ENCODE measurements at places on chromosomes 3 and 15.
A peak's percentile ranks its signal among the peaks of the same experiment; 100 is the strongest.

DNA sequence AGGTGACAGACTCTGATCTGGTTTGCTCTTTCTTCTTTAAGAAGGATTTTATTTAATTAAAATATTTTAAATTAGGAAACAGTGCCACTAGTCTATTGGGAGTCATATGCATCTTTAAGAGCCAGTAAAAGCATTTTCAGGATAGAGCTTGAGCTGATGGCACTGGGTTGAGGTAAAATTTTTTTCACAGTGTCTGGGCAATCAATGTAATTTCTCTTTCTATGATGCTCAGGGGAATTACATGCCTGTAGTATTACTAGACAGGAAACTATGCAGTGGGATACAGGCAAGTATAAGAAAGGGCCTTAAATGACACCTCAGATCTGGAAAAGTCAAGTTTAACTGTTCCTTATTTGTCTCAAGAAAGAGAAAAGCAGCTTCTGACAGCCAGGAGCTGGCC is 76.4 kb downstream of the GAP43 start:
- peak; percentile 21 for DNase-seq

GRCh38 chr3:46484388-46484787 is 13.4 kb upstream of the RTP3 start:
- no peak for DNase-seq

DNA sequence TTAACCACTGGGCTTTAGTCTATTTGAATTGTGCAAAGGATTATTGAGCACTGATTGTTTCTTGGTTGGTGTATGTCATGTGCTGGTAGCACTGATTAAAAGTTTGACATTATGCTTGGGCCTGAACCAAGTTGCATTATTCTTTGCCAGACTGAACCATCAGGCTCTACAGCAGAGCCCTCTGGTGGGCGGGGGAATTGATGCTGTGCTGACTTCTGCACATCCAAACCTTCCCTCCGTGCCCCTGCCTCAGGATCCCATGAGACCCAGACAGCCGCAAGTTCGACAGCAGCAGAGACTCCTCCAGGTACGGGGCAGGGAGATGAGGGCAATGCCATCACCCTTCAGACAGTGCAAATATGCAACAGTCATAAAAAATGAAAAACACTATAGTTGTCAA is 28.4 kb upstream of the P2RY12 start:
- DNase-seq, result no peak

DNA sequence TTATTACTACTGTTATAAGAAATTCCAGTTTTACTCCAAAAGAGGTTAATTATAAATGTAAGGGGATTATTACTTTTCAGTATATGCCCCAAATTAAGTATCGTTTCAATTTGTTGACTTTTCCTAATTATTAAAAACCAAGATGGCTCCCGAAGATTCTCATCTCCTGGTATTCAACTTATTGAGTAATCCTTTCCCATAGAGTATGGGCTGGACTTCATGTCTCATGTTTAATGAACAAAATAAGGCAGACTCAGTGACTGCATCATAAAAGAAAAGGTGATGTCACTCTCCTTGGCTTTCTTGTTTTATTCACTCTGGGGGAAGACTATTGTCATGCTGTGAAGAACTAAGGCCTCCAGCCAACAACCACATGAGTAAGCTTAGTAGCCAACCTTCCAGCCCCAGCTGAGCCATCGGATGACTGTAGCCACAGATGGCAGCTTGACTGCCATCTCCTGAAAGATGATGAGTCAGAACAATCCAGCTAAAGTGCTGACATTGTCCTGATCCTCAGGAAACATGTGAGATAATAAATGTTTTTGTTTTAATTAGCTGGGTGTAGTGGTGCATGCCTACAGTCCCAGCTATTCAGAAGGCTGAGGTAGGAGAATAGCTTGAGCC is 17.3 kb downstream of the IGF2BP2 start:
- DNase-seq, result peak; percentile 34

- no peak for DNase-seq
Observed at GRCh38 chr3:110381992-110382391, 689.6 kb upstream of the NECTIN3 start.

DNA sequence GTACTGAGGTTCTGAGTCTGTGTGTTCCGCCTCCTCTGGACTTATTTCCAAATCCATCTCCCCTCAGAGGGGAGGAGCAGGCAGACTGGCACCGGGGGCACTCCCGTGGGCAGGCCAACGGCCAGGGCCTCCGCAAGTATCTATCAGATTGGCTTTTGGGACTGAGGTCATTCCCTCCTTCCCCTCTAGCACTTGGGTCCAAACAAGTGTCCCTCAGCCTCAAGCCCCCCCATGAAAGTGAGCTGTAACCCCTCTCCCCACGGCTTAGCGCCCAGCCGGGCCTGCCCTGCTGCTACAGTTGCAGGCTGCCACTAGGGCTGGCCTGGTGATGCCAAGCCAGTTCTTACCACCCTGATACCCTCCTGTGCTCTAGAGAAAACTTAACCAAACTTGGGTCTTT is 17.4 kb downstream of the ITGA11 start:
- no peak for DNase-seq

DNA sequence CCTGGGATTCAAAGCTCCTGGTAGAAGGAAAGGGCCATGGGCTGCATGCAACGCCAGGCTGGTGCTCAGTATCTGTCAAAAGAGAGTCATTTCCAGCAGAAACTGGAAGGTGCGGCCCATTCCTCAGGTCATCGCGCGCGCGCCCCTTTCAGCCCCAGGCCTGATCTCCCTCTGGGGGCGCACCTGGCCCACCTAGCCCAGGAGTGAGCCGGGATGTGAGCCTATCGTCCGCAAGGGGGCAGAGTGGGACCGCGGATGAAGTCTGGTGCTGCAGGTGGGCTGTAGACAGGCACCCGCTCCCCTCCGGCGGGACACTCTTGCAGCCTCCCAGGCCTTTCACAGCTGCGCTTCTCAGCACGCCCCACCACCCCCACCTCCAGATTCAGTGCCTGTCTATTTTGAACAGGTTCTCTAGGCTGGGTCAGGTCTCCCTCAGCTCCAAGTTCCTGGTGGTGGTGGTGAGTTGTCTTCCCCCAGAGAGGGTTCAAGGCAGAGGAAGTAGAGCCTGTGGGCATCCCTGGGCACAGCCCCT is 5.8 kb upstream of the RPL29 start:
- DNase-seq, result peak; percentile 89
